RPMI8226 (cell line): ENCODE measurements at places on chromosomes 4 and X.

DNA sequence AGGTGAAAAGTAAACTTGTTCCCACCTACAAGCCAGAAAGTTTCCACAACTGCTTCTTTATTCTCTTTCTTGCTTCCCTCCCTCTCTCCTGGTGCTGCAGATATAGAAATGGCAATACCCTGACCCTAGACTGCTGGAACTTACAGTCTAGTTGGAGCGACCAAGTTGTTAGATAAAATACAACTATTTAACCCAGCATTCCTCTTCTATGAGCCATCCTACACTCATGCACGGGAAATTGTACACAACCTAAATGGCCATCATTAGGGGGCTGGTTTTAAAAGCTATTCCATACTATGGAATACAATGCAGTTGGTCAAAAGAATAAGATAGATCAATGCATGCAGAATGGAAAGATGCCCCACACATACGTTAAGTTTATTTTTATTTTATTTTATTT lies 41.1 kb downstream of the PJA1 start:
- no peak for DNase-seq

GRCh38 chrX:50211510-50211909 lies 6.9 kb downstream of the CCNB3 start:
- DNase-seq = peak; percentile 7

DNA sequence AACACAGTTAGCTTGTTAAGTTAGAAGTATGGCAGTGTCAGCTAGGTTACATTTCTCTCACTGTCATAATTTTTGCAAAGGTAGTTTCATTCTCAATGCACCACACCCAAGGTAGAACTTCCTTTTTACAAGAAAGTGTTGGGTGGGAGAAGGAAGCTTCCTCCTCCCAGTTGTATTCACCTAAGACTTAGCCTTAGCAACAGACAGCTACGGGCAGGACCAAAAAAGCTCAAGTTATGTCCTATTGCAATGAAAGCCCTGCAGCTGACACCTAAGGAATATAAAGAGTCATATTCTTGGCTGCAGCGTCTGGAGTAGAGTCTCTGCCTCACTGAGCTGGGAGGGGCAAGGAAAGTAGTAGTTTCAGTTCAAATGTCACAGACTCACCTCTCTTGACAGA lies 25.1 kb upstream of the PRDM8 start:
- DNase-seq = no peak

- DNase-seq = no peak
Measured at GRCh38 chr4:38464328-38464727, 199.7 kb upstream of the KLF3 start.

DNA sequence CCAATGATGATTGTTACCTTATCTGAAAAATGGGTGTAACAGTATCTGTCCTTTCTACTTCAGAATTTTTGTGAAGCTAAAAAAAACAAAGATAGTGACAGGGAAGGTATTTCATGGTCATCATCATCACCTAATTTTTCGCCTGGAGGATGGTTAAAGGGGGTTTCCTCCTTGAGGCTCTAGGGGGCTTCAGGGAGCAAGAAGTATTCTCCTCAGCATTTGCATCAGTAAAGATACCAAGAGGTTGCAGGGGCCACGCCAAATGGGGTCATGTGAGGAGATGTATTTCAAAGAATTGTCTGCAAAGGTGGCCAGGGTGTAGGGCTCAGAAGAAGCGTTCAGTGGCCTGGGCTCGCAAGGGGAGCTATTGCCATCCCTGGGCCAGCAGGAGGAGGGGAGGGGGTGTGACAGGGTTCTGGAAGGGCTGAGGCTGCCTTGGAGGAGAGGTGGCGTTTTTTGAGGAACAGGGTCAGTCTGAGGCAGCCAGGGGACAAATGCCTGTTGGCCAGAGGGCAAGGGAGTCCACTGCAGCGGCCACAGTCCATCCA lies 7.3 kb upstream of the NSG1 start:
- no peak for DNase-seq

DNA sequence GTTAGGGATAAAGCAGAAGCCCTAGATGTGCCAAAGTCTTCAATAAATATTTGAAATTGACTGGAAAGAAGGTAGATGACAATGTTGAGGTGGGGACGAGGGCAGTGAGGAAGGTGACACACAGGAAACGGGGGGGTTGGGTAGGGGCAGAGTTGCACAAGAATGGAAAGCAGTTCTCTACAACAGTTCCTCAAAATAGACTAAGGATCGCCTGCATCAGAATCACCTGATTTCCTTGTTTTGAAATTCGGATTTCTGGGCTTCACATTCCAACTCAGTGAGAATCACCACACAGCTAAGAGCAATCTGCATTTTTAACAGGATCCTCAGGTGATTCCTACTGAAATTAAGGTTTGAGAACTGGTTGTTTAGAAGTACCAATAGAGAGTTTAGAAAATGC lies 70.6 kb downstream of the ARFIP1 start:
- peak; percentile 49 for DNase-seq

DNA sequence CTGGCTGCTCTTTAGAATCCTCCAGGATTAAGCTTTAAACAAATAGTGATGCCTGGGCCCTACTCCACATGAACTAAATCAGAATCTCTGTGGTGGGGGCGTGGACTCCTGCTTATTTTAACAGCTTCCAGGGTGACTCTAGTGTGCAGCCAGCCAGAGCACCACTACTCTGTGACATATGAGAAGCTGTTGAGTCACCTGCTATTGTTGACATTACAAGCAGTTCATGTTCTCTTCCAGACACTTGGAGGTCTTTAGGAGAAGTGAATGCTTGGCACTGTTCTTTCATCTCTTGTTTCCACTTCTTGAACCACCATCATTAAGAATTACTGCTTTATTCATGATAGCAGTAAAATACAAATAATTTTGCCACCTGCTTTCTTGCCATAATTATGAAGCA lies 426 bp upstream of the C4orf51 start:
- DNase-seq = no peak

DNA sequence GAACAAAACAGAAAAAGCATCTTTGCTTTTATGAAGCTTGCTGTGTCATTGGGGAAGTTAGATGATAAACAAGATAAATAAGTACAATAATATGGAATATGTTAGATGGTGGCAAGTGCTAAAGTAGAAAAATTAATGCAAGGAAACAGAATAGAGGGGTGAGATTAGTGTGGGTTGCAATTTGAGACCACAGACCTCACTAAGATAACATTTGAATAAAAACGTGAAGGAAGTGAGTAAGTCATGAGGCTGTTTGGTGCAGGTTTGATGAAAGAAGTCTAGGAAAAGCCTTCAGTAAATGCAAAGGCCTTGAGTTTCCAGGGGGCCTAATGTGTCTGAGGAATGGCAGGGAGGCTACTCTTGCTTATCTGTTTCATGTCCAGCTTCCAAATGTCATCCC lies 102.5 kb downstream of the CFAP299 start:
- DNase-seq = no peak

DNA sequence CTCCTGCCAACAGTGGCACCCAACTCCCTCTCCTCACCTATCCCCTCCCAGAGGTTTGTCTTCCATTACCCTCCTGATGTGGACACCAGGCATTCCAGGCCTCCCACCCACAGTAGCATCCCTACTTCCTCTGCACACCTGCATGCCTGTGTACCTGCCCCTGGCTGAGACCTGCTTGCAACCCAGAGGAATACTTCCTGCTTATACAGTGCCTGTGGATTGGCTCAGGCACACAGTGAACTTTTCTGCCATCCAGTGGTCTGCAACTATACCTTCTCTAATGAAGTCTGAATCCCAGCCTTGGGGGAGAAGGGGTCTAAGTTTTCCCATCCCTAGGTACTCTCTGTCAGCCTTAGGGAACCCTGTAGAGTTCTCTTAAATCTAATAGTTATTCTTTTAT lies 169.9 kb downstream of the IQCM start:
- no peak for DNase-seq

- no peak for DNase-seq
Measured at GRCh38 chr4:188275686-188276085, 136.4 kb downstream of the TRIML1 start.

GRCh38 chr4:11587797-11588196 lies 159.1 kb upstream of the HS3ST1 start:
- DNase-seq = no peak

DNA sequence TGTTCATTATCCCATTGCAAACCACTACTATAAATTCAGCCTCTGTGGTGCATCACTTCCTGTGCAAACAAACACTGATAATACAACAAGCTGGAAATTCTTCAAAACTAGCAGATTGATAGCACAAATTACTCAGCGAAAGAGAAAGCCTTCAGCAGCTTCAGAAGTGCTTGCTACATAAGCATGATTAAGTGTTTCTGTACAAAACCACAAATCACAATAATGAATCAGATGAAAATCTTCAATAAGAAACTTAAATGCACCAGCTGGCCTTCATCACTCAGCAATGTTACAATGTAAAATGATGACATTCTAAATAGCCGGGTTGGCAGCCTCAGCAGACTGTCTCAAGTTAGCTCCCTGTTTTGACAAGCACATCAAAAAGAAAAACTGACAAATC lies 262.2 kb downstream of the SPOCK3 start:
- DNase-seq = no peak

GRCh38 chrX:46713672-46714490 lies 45.0 kb downstream of the SLC9A7 start:
- no peak for DNase-seq

GRCh38 chr4:174650711-174651355 lies 128.5 kb upstream of the HPGD start:
- no peak for DNase-seq

- DNase-seq = no peak
Measured at GRCh38 chr4:123503698-123504363, 107.2 kb downstream of the SPRY1 start.

DNA sequence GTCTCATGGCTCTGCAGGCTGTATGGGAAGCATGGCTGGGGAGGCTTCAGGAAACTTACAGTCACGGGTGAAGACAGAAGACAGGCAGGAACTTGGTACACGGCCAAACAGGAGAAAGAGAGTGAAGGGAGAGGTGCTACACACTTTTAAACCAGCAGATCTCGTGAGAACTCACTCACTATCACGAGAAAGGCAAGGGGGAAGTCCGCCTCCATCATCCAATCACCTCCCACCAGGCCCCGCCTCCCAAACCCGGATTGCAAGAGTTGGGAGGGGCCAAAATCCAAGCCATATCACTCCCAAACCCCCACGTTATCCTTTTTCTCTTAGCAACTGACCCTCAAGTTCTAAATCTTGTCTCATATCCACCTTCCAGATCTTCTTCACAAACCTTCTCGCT lies 1710.5 kb upstream of the TENM3 start:
- no peak for DNase-seq

- DNase-seq = no peak
Measured at GRCh38 chr4:67437974-67438713, 107.2 kb downstream of the CENPC start.

GRCh38 chr4:114081783-114082182 lies 102.3 kb upstream of the ARSJ start:
- DNase-seq = no peak

GRCh38 chr4:155609455-155610059 lies 57.1 kb upstream of the GUCY1A1 start:
- no peak for DNase-seq

- DNase-seq = no peak
Measured at GRCh38 chr4:156036496-156036895, 82.8 kb upstream of the CTSO start.

DNA sequence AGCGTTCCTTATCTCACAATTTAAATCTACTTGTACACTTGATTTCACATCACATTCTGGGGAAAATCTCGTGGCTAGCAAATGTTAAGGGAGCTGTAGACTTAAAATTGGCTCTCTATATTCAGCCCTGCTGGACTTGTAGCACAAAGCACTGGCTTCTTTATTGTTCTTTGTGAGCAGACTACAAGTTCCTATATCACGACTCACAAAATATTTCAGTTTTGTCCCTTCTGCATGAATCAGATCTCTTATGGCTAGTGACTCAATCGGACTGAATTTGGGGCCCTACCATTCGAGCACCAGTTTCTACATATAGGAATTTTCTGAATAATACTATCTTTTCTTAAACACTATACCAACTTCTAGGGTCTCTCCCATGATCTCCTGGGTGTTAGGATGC lies 390.1 kb downstream of the ADAM29 start:
- no peak for DNase-seq

GRCh38 chr4:10066670-10067651 lies 45.7 kb upstream of the SLC2A9 start:
- no peak for DNase-seq

DNA sequence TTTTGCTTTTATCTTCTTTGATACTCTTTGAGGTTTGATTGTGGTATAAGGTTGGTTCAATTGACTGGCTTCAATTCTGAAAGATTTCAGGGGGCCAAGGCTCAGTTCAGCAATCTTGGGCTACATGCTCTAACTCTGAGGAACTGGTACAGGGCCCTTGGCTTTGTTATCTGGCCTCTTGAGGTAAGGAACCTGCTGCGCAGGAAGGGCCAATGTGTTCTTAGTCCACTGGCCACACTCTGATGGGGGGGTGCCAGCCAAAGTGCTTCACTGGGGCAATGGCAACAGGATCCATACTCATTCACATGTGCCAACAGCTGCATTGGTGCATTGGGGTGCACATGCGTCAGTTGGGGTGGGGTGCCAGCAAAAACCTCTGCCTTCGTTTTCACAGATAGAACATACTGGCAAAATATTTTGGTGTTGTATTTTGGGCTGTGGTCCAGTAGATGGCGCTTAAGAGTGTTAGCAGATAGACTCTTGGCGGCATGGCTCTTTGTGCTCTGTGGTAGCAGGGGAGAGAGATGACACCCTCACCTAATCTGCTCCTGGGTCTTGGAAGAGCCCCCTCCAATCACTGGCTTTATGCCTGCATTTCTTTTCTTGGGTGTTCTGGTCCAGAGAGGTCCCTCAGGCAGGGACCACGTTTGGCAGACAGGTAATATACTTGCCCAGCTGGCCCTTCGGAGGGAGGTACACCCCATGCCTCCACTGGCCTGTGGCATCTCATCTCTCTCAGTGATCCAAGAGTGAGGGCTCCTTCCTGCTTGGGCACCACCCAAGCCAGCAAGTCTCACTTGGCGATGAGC lies 42.9 kb downstream of the NDST3 start:
- peak; percentile 12 for DNase-seq

GRCh38 chr4:48342606-48342880 lies 1.2 kb downstream of the SLAIN2 start:
- DNase-seq = no peak

DNA sequence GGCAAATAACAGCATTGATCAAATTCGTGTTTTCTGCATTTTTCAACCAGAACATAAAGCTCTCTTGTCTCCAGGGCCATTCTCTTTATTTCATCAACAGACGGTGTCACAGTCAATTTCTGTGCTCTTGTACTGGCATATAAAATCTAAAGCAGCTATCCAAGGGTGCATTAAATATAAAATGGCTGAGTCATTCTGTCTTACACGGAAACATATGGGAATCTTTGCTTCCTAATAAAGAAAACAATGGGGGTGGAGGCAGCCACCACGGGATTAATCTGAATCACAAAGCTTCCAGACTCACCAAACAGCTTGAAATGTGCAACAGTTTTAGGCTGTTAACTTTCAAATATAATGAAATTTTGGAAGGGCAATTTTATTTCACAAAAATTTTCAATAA lies 132.6 kb downstream of the IL15 start:
- no peak for DNase-seq

DNA sequence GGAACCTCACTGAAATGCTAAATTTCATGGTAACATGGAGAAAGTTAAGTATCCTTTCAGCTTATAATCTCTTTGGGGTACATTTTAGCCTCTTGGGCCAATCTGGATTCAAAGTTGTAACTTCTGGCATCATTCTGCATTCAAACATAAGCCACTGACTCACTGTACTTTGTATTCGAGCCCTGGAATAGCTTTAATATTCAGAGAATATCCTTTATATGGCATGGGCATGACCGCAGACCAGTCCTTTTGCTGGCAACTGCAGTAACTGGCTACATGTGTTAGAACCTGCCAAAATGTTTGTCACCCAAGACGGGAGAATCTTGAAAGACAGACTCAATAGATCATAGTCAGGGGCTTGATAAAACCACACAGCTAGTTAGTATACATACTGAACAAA lies 3.3 kb downstream of the GASK1B start:
- DNase-seq = no peak
